ENCODE measurements at places on chromosomes 2 and 18.

DNA sequence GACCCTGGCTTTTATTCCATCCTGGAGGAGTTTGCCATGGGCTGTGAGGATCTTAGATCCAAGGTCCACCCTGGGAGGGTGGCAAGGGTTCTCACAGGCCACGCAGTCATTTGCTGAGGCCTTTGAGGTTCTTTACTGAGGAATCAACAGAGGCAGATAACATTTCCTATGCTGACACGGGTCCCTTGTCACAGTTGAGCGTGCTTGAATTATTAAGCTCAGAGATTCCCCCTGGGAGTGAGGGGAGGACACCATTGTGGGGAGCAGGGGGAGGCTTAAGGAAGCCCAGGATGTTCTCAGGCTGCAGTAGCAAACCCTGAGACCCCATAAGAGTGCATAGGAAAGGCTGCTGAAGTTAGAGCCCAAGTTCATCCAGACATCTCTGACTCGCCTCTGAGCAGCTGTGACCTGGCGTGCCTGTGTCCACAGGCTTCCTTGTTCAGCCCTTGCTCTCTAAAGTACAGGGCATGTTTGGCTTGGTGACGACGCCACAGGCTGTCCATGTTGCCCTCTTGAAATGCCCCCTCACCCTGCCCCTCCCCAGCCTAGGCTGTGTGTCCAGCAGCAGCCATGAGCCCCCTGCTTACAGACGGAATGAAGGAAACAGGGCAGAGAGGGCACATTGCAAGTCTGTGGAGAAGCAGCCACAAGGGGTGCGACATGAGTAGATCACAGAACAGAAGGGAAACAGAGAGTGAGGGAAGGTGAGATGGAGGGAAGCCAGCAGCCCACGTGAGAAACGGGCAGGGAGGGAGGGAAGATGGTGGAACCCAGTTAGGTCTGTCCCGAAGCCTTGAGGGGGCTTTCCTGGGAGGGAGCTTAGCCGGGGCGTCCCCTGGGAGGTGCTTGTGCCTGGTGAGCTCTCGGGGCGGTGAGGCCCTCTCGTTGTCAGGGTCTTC is 34.0 kb downstream of the NAPG start:
- DNase-seq = no peak

- DNase-seq = no peak
Measured at GRCh38 chr2:202718614-202719013, 83.8 kb downstream of the FAM117B start.

DNA sequence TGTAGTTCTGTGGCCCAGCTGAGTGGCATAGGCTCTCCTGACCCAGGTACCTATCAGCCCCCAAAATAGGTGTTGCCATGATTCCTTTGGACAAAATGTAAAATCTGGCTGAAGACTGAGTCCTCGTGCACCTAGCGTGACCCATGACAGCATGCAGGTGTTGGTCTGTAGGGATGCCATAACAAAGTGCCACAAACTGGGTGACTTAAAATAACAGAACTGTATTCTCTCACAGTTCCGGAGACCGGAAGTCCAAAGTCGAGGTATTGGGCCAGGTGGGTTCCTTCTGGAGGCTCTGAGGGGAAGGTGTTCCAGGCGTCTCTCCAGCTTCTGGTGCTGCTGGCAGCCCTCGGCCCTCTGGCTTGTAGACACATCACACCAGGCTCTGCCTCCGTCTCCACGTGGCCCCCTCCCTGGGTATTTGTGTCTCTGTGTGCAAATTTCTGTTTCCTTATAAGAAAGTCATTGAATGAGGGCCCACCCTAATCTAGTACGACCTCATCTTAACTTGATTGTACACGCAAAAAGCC is 34.5 kb downstream of the LRRFIP1 start:
- DNase-seq = no peak

GRCh38 chr18:55149994-55150393 is 190.7 kb upstream of the CCDC68 start:
- DNase-seq = no peak

- no peak for DNase-seq
Measured at GRCh38 chr2:224946895-224947294, 95.4 kb downstream of the DOCK10 start.

- no peak for DNase-seq
Measured at GRCh38 chr18:5317186-5317585, 21.7 kb upstream of the ZBTB14 start.

GRCh38 chr2:208827109-208827508 is 420.5 kb downstream of the PTH2R start:
- no peak for DNase-seq

GRCh38 chr2:88832992-88833389 is 141.5 kb downstream of the RPIA start:
- no peak for DNase-seq

GRCh38 chr2:111689941-111690340 is 194.1 kb downstream of the ANAPC1 start:
- DNase-seq = no peak

GRCh38 chr2:197205585-197206215 is 104.9 kb downstream of the ANKRD44 start:
- DNase-seq = no peak

DNA sequence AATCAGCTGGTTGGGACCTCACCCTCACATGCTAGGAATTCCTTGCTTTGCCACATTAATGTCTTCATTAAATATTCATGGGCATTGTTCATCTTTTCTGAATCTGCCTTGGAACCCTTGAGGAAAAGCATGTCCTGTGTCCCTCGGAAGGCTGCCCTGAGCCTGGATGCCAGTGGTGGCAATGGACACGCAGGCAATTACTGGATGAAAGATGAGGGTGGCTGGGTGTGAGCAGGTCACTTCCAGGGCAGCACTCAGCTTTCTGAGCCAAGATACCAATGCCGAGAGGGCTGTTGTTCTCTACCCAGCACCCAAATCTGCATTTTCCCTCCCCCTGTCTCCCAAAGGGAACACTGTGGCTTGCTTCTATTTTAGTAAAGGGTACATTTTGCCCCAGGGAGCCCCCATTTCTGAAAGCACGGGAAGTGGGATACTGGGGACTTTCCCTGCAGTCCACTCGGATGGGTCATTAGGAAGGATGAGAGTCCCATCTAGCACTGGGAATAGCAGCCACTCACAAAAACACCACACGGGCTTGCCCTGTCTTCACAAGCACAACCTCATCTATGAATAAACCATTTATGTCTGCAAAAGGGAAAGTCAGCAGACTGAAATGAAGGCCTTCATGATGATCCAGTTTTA is 234.8 kb downstream of the SOX11 start:
- no peak for DNase-seq

GRCh38 chr2:190804182-190804795 is 76.3 kb upstream of the GLS start:
- peak; percentile 8 for DNase-seq

DNA sequence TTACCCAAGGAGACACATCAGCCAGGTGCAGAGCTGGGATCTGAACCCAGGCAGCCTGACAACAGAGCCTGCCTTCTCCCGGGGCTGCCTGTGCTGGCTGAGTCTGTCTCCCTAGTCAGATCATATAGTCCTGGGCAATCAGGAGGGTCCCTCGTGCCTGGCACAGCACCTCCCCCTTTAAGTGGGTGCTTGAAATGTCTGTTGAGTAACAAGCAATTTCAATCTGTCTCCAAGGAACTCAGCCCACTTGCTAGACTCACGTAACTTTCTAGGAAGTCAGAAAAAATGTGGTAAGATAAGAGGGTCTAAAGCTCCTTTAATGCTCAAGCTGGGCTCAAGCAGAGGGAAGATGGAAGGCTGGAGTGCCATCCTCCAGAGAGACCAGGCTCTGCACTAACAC is 51.9 kb downstream of the REEP1 start:
- DNase-seq = no peak

GRCh38 chr2:70475266-70475665 is 78.4 kb downstream of the TGFA start:
- DNase-seq = no peak

- DNase-seq = no peak
Measured at GRCh38 chr18:76750917-76751890, 71.2 kb upstream of the ZNF236 start.

- no peak for DNase-seq
Measured at GRCh38 chr2:54240515-54241469, 15.2 kb downstream of the TSPYL6 start.

GRCh38 chr18:9885170-9886004 is at the start of gene TXNDC2:
Gene TXNDC2 (plus strand): TSS chr18:9885973. CDS start chr18:9886681, 708 bp downstream.
- DNase-seq = no peak

DNA sequence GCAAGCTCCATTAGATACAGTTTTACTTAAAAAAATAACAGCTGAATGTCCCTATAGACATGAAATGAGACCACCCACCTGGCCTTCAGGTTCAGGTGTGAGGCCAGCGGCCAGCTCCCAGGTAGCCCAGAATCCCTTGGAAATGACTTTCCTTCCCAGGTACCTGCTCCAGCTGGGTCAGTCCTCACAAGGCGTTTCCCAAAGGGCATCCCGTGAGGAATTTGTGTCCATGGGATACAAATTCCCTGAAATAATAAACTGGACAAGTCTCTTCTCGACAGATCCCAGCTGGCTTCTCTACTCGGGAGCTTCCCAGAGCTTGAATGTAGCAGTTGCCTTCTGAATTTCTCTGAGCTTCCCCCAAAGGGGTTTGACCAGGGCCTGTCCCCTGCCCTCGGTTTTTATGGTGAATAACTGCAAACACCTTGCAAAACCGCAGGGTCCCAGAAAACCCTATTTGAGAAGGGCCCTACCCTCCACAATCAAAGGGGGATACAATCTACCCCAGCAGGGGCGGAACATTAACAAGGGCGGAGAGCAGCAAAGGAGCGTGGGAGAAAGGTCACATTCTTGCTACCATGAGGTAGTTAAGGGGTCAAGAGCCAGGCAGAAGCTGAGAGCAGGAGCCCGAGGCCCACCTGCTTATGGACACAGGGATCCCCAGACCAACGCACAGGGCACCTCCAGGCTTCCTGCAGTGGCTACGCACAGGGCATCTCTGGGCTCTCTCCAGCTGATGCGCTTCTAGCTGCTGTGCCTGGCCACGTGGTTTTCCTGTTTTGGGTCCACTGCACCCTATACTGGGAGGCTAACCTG is 107.7 kb downstream of the HDAC4 start:
- DNase-seq = no peak

DNA sequence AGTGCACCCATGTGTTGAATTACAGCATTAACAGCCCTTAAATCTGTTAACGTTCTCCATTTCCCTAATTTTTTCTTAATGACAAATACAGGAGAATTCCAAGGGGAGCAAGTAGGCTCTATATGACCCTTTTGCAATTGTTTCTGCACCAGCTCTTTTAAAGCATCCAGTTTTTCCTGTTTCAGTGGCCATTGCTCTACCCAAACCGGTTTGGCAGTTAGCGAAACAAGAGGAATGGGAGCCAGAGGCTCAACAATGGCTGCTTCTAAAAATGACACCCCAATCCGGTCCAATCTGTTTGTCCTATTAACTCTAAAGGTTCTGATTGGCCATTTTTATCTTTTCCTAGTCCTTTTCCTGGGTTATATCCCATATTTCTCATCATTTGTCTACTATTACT is 15.1 kb upstream of the SUCLG1 start:
- DNase-seq = no peak

- DNase-seq = no peak
Measured at GRCh38 chr2:125169022-125169763, 1144.1 kb downstream of the CNTNAP5 start.

DNA sequence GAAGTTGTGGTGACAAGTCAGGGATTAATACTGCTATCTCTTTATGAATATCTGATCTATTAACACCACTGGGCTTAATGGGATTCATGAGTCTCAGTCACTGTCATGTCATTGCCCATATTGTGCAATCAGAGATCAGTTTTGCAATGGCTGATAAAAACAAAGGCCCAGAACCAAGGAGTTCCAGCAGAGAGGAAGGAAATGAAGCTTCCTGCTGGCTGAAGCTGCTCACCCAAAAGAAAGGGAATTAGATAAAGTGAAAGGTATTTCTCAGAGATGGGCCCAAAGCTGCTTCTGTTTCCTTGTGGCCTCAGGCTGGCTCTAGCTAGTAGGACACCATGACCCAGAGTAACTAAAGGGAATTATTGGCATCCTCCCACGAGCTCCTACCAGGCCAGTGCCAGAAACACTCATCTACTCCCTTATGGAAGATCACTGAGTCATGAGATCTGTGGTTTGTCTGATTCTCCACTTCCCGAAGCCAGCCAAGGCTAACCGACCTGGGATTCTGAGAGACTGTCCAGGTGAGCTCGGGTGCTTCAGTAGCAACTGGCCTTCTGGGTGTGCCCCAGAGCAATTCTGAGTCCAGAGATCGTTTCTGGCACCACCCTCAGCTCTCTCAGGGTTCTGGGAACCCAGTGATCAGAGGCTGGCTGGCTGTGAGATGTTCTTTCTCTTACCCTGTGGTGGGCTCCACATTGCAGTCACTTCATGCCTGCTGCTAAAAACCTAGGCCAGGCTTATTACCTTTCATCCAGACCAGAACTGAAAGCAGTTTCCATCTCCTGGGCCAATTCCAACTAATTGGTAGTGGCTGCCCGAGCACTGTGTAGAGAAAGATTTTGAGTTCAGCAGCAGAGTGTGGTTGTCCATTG is 129.5 kb upstream of the PELI1 start:
- no peak for DNase-seq
